ENCODE measurements at places on chromosomes 6 and 20.

DNA sequence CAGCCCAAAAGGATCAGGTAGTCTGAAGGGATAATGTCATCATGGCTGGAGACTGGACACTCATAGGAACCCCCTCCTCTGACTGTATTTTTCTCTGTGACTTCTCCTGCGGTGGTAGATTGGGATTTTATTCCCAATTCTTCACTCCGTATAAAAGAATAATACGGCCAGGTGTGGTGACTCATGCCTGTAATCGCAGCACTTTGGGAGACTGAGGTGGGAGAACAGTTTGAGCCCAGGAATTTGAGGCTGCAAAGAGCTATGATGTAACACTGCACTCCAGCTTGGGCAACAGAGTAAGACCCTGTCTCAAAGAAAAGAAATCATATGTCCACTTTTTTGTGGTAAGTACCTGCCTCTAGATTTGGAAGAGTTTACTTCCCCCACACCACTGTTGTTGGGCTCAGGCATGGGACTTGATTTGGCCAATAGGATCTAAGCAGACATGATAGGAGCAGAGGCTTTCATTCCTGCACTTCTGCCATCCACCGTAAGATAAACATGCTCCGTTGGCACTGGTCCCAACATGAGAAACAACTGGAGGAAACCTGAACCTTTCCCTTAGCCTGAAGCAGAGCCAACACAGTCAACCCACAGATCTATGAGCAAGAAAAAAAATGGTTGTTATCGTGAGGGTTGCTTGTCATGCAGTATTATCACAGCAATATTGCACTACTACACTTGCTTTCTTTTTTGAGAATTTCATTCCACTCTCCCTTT, 82.0 kb downstream of the JPH2 start:
- DNase-seq = no peak

DNA sequence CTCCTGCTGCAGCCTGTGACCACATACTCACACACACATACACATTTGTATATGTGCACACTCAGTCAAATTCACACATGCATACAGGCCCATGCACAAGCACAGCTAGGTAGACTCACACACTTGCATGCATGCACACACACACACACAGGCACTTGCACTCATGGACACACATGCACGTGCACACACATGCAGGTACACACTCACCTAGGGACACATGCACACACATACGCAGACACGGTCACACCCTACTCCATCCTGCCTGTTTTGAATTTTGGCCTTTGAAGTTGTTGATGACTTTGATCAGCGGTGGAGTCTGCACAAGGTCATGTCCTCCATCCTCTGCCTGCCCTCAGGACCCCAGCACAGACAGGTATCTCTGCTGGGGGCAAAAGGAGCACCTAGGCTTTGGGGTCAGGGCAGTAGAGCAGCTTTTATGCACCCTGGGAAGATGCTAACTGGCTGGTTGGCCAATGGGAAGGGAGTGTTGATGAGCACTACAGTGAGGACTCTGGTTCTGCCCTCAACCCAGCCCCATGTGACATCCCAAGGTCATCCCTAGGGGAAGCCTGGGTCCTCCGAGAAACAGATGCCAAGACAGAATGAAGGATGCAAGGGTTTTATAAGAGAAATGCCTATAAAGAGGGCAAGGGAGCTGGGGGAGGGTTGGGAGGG, 218.3 kb downstream of the SLC24A3 start:
- DNase-seq = no peak

GRCh38 chr20:19253916-19254820, 41.7 kb downstream of the SLC24A3 start:
- no peak for DNase-seq

DNA sequence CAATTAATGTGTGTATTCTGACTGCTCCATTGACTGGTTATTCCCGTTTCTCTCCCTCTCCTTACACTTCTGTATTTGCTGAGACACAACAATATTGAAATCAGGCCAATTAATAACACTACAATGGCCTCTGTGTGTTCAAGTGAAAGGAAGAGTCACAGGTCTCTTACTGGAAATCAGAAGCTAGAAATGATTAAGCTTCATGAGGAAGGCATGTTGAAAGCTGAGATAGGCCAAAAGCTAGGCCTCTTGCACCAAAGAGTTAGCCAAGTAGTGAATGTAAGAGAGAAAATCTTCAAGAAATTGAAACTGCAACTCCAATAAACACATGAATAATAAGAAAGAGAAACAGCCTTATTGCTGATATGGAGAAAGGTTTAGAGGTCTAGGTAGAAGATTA, 489.5 kb upstream of the CITED2 start:
- no peak for DNase-seq

DNA sequence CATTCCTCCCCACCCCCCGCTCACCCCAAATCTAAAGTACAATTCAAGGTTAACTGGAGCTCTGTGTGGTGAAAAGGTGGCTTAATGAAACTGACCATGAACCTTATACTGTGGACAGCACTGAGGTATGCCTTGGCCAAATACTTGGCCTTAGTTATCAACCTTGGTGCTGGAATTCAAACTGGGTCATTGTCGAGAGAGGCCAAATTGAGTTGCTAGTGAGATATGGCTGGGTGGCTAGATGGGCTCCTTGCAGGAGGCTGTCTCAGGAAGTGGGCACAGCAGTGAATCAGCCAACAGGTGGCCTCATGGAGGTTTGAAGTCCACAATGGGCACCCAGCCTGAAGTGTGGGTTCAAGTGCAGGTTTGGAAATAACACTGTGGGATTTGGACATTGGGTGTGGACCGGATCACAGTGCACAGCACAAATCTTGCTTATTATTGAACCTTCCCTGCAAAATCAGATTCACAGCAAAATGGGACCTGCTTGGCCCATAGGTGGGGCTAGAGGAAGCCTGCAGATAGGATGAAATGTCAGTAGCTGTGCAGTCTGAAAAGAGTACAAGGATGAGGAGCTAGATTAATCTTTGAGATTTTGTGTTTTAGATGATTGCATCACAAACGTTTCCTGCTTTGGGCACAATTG, 5.6 kb upstream of the BTBD3 start:
- no peak for DNase-seq

DNA sequence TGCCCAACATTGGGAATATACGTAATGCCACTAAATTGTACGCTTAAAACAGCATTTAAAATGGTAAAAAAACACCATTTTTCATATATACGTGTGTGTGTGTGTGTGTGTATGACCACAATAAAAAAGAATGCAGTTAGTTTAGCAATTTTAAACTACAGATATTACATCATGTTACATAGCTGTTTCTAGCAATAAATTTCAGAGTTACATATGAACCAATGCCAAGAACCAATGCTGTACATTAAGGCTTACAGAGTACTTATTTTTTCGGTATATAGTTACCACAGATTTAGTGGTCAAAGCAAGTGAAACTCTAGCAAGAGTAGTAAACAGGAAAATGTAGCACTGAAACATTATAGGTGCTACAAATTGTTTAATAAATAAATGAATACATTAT, 119.3 kb downstream of the PDE10A start:
- no peak for DNase-seq

- no peak for DNase-seq
Measured at GRCh38 chr20:6333110-6333509, 210.3 kb upstream of the FERMT1 start.

- DNase-seq = peak; percentile 51
Measured at GRCh38 chr6:84027340-84028181, 6.0 kb upstream of the MRAP2 start.

GRCh38 chr6:109762769-109763441, 71.8 kb downstream of the FIG4 start:
- no peak for DNase-seq

GRCh38 chr6:36120979-36121786, 9.1 kb upstream of the MAPK13 start:
- DNase-seq = no peak

DNA sequence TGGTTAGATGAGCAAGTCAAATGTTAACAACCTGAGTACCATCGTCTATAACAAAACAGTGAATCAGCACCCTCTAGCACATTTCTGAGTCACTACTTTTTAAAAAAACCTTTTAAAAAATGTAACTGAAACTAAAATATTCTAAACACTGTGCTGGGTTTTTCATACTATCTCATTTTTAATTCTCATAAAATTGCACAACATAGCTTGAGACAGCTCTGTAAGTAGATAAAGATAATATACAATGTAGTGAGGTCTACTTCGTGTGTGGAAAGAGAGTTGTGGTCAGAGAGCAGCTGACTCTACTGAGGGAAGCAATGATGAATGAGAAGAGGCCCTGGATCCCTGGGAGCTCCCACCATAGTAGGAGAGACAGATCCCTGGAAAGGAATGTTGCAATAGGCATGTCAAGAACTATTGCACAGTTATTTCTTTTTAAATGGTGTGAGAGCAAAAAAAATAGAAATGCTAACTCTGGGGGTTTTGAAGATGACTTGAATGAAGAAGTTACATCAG, 13.6 kb upstream of the CALHM6 start:
- DNase-seq = no peak

- no peak for DNase-seq
Measured at GRCh38 chr6:20771409-20771808, 237.2 kb downstream of the CDKAL1 start.

- no peak for DNase-seq
Measured at GRCh38 chr6:21984561-21984960, 312.3 kb downstream of the PRL start.

- peak; percentile 53 for DNase-seq
Measured at GRCh38 chr20:5735845-5736510, 14.2 kb upstream of the SHLD1 start.

DNA sequence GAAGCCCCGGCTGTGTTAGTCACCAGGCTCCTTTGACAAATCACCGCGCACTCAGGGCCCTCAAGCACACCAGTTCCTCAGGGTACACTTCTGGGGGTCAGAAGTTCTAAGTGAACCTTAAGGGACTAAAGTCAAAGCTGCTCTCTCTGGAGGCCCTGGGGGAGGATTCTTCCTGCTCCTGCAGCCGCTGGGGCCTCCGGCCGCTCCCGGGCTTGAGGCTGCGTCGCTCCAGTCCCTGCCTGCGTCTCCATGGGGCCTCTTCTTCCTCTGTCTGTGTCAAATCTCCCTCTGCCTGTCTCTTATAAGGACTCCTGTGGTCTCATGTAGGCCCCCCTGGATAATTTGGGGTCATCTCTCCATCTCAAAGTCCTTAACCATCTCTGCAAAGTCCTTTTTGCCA, 18.1 kb upstream of the GATA5 start:
- DNase-seq = no peak

DNA sequence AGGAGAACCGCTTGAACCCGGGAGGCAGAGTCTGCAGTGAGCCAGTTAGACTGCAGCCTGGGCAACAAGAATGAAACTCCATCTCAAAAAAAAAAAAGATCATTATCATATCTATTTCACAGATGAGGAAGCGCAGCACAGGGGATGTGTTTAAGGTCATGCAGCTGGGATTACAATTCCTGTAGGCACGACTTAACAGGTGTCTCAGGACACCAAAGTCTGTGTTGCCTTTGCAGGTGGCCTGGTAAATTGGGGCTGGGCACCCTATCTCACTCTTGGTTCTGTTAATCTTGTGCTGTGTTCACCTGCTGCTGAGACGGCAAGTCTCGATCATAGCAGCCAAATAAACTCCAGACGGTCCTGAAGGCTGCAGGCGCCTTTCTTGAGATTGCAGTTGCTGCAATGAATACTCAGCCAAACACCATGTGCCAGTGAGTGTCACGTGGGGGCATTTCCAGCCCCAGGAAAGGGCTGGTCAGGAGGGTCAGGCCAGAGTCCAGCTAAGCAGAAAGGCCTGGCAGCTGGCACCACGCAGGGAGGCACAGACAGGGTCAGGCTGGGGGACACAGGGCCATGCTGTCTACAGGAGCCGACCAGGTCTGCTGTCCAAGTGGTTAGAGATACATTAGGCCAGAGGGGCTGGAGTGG, 55.8 kb downstream of the FGD2 start:
- DNase-seq = peak; percentile 64

- no peak for DNase-seq
Measured at GRCh38 chr20:6384380-6384779, 261.6 kb upstream of the FERMT1 start.

GRCh38 chr20:37672143-37672542, 21.7 kb upstream of the CTNNBL1 start:
- no peak for DNase-seq

DNA sequence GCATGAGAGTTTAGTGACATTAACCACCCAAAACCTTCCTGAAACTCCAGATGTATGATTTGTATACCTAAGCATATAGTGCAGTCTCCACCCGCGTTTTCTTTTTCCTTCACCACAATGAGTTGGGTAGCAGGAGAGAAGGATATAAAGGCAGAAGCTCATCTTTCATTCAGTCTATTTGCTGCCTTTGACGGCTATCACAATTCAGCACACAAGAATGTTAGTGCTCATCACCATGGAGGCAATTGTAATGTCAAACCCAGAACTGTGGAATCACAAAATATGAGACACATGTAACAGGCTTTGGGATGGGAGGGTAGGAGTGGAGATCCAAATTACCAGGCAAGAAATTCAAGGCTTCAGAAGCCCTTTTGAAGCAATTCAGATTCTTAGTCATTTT, 17.6 kb downstream of the ZHX3 start:
- DNase-seq = no peak

GRCh38 chr6:143549949-143550268, 38.4 kb upstream of the FUCA2 start:
- DNase-seq = no peak

DNA sequence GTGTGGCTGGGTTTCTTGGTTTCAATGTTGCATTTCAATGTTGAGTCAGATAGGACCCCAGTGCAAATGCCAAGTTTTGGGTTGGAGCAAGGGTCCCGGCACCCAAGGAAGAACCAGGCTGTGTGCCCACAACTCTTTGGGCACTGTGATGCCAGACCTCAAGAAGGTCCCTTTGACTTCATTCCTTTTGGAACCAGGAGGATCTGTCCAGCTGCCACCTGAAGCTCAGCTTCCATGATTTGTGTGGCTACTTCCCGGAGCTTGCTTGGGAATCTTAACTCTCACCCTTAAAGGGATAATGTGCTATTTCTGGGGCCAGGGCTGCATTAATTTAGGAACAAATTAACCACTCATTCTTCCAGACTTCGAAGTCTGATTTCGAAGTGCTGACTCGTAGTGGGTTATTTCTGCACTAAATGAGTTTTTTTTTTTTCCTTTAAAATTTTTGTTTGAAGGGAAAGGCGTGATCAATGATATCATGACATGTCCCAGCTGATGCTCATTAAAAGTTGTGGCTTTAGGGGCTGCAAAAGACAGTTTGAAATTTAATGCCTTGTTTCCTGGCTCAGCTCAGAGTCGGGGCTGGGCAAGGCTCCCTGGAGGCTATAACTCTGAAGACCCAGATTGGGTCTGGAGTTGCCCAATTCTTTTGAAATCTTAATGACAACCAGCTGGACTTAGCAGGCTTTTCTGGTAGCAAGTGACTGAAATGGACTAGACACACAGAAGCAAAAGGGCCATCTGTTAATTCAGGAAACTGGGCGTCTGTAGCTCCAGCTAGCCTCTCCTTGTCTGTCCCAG, 24.0 kb upstream of the PHACTR3 start:
- DNase-seq = no peak

GRCh38 chr6:18656506-18656905, 269.4 kb downstream of the RNF144B start:
- no peak for DNase-seq

- no peak for DNase-seq
Measured at GRCh38 chr6:99016355-99016754, 68.6 kb upstream of the FBXL4 start.

- DNase-seq = no peak
Measured at GRCh38 chr6:151051164-151051563, 185.7 kb downstream of the MTHFD1L start.
